PC-3 (cell line): ENCODE measurements at places on chromosomes 5 and 9. TPM values are rescaled to one million over a fixed set of nuclear protein-coding genes. Genes with fewer than 3 reads are reported as not detected.

DNA sequence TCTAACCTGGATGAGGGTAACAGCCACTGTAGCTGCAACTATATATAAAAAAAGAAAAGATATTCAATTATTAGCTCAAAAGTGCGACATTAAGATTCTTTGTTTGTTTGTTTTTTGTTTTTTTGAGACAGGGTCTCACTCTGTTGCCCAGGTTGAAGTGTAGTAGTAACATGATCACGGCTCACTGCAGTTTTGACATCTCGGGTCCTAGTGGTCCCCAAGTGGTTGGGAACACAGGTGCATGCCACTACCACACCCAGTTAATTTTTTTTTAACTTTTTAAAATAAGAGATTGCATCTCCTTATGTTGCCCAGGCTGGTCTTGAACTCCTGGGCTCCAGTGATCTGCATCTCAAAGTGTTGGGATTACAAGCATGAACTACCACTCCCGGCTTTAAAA is 61.8 kb downstream of the MEF2C start:
- DNase-seq, result no peak

DNA sequence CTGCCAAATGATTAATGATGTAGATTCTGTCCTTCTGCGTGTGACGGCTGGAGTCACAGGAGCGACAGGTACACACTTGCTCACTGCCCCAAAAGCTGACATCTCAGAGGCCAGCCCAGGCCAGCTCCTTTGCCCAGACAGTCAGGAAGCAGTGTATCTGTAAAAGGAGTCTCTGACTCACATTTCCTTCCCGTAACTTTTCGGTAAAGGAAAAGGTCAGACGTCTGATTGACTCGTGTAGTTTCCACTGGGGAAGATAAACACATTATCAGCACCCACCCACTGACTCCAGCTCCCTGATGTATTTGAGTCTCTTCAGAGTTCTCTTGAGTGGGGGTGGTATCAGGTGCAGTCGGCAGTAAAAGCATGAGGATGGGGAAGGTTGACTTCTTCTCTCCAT is 64.4 kb upstream of the WWC1 start:
- DNase-seq, result peak; percentile 8

- DNase-seq, result peak; percentile 95
These were observed 19.3 kb upstream of the CAMSAP1 start for GRCh38 chr9:135926402-135927194.

DNA sequence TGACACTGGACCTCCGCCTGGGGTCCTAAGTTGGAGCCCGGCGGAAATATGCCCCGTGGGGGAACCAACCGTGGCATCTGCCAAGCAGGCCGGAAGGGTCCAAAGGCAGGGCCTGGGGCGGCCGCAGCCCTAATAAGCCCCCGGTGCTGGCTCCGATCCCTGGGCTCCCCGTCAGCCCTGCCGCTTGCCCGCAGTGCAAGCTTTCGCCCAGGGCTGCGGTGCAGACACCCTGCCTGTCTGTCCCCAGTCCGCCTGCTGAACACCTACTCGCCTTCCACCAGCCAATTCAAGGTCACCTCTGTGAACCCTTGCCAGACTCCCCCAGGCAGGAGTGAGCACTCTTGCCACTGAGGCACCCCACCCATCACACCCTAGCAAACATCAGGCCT is 502 bp upstream of the PTGR1 start:
- DNase-seq, result no peak

DNA sequence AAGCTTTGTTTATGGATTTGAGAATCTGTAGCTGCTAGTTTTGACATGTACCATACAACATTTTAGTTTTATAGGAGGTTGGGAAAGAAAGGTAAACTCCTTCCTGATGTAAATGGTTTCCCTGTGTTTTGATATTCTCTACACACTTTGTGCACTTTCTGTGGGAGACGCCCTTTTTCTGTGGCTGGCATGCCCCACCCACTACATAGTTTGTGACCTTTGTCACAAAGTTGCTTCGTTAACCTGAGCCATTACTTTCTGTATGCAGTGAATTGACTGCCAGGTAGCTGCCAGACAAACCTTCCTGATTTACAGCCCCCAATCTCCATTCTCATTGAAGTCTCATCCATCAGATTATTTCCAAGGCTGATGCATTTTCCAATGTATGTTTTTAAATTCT is 90.6 kb downstream of the NLN start:
- peak; percentile 49 for DNase-seq

DNA sequence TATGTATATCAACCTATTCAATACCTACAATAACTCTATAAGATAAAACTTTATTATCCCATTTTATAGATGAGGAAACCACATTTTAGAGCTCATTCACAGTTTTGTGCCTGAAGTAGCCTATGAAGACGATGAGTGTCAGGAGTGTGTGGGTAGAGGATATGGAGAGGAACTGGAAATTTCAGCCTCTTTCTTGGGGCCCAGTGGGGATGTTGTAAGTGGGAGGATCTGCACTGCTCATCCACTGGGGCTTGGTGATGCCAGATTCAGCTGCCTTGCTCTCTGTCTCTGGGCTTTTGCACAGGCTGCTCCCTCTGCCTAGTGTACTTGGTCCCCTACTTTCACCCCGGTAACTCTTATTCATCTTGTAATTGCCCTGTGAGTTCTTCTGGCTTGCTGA is 194.7 kb downstream of the SREK1 start:
- no peak for DNase-seq

DNA sequence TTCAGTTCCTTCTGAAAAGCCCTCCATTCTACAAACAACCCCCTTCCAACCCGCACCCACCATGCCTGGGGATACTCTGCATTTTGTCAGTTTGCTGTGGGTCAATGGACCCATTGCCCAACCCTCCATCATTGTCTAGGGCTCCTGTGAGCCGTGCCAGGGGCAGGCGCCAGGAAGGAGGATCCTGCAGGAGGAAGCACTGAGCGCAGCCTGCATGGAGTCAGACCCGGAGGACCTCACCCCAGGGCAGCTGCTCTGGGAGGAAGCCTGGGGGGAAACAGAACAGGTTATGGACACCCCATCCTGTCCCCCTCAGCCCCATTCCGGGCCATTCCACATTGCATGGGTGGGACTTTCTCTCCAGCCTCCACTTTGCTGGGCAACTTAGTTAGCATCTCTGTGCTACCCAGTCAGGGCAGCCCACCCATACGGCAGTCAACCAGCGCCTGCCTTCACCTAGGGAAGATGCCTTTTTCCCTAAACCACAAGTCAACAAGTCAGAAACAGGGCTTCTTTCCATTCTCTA is 48.6 kb upstream of the VDAC1 start:
- no peak for DNase-seq

DNA sequence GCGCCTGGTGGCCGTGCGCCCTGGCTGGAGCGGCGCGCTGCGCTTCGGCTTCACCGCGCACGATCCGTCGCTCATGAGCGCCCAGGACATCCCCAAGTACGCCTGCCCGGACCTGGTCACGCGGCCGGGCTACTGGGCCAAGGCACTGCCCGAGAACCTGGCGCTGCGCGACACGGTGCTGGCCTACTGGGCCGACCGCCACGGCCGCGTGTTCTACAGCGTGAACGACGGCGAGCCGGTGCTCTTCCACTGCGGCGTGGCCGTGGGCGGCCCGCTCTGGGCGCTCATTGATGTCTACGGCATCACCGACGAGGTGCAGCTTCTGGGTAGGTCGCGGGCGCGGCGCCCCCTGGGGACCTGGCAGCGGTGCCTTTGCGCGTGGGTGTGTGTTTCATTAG is 28.9 kb downstream of the NEURL1B start:
- DNase-seq, result no peak

DNA sequence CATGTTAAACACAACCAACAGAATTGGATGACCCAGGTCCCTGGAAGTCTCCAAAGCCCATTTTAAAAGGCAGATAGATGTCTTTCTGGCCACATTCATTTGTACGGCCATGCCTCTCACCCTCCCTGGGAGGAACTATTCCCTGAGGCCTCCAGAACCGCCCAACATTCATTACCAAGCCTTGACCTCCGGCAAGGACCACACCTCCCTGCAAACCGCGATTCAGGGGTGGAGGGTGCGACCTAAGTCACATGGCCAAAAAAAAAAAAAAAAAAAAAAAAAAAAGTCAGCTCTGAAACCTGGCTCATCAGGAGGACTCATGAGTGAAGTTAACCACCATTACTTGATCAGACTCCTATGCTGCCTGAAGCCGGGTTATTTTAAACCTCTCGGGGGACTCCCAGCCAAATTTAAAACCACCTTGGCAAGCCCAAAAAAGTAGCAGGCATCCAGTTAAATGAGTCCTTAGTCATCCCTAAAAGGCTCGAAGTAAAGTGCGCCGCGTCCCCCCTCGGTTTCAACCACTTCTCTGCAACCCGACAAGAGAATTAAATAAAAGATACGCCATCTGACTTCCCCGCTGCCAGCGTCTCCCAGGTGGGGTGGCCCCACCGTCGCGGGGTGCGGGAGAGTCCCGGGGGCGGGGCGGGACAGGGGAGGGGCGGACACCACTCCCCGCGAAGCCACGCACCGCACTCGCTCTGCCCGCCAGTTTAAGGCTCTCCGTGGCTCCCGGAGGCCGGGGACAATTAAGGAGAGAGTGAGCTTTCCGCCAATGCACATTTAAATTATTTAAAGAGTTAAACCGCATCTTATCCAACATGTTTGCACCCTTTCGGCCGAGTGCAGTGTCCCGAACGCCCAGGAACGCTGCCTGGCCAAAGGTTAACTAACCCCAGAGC is 2.3 kb downstream of the KLF9 start:
- DNase-seq, result no peak

DNA sequence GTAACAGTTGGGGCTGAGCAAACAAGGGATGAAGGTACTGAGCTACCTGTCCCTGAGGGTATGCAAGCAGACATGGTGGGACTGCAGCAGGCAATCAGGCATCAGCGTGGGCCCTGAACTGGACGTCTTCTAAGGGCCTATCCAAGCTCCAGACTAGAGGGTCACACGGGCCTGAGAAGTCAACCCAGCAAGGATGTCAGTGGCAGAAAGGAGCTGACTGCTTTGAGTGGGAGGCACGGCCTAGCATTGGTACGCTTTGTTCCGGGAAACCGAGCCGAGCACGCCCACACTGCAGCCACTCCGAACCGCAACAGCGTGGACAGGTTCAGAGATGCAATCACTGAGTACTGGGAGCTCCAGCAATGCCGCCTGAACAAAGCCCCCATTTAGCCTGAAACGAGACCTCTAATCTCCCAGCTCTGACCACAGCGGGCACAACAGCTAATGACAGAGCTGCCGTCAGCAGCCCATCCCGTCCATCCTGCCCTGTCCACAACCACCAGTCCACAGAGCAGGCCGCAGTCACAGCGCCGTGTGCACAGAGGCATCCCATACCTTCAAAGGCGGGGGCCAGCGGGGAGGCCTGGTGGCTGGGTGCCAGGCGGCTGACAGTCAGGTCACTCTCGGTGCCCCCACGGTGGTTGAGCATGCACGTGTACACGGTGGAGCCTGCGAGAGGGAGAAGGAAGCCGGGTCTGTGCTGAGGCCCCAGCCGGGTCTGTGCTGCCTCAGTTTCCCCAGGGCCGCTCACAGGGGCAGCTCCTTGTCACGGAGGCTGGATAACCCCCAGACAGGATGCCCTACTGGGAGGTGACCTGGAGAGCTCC is 44.2 kb downstream of the SARDH start:
- no peak for DNase-seq

- DNase-seq, result peak; percentile 90
These were observed 4.4 kb upstream of the SMIM3 start for GRCh38 chr5:150774145-150774544.

DNA sequence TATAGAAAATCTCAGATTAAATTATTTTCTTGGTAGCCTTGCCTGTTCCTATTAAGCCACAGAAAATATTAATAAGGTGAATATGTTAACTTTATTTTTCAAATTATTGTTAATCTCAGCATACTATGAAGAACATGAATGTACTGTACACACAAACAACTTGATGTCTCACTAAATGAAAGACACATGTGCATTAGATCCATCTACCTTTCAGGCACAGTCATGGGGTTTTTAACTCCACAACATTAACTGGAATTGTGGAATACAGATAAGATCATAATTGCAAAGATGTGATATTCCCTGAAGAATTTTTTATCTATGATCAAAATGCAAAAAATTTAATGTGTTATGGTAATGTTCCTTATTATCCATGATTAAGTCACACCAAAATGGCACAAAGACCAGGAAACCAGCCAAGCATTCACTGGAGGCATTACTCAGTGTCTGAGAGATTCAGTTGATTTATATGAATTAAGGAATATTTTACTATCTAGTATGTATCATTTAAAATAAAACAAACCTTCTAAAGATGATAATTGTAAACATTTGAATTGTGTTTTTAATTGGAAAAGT is 150.0 kb upstream of the VCAN start:
- peak; percentile 11 for DNase-seq

GRCh38 chr5:142977363-142978051 is 207.3 kb downstream of the ARHGAP26 start:
- peak; percentile 71 for DNase-seq

- no peak for DNase-seq
These were observed 52.3 kb upstream of the PTPDC1 start for GRCh38 chr9:94031946-94032345.

Gene TMEM232
- total RNA-seq, result 1.4 TPM in 1 of 2 replicates, not detected in the other

Gene SMIM33
- total RNA-seq, result not detected in 2 replicates

Gene PHYHD1
- total RNA-seq, result 1.6 TPM in 1 of 2 replicates, not detected in the other

Gene GCNT4
- under 0.01 and 0.06 TPM in 2 replicates for total RNA-seq
